ENCODE measurements at places on chromosomes 1 and 21.

DNA sequence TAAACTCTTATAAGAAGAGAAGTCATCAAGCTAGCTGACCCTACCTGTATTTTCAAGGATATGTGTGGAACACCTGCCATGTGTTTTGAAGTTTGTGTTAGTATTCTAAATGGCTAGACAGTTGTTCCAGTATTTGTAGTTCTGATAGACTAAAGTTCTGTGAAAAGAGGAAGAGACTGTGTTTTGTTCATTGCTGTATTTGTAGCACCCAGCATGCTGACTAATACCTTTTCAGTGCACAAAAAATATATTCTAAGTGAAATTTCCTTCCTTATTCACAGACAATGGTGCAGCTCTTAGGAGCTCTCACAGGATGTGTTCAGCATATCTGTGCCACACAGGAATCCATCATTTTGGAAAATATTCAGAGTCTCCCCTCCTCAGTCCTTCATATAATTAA lies 8.2 kb upstream of the METTL18 start:
- no peak for DNase-seq

DNA sequence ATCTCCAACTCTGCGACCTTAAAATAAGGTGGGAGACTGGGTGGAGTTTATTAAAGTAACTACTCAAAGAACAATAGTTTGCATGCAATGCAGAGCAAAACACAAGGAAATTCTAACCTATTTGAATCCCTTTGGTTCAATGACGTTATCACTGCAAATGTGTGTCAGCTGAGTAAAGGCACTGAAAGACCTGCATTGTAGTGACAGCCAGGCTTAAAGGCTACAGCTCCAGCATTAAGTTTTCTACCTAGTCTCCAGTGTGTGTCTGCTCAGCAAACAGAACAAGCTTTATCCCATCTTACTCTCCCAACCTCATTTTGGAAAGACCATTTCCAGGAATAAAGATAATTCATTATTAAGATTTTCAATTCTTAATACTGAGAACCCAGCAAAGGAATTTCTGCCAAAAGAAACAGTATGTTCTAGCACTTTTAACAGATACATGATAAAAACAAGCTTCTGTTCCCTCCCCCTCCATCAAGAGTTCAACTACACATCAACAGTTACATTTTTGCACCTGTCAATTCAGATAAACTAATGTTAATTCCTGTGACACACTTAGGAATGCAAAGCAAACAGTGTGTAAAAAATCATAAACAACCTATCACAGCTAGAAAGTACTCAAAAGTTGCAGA lies 14.2 kb downstream of the PTP4A2 start:
- DNase-seq = no peak

DNA sequence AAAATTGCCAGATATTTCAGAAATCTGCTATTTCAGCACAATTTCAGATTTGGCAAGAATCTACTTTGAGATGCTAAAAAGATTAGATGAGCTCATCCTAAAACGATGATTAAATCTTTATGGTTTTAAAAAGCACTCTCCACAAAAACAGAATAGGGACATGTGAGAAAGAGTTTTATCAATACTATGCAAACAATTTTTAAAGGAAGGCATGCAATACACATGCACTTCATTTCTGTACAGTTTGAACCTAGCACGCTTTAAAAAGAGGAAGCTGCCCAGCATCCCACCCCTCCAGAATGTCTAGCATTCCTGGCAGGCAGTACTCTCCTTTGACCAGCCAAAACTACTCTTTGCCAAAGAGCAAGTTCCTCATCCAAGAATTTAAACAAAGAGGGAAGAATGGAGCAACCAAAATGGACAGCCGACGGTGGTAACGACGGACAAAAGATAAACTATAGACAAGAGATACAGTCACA lies 1.3 kb downstream of the ARHGAP29 start:
- peak; percentile 60 for DNase-seq

- no peak for DNase-seq
These were observed 32.2 kb upstream of the SNX27 start for GRCh38 chr1:151579436-151580225.

GRCh38 chr1:81819613-81820012 lies 18.9 kb downstream of the ADGRL2 start:
- DNase-seq = no peak

DNA sequence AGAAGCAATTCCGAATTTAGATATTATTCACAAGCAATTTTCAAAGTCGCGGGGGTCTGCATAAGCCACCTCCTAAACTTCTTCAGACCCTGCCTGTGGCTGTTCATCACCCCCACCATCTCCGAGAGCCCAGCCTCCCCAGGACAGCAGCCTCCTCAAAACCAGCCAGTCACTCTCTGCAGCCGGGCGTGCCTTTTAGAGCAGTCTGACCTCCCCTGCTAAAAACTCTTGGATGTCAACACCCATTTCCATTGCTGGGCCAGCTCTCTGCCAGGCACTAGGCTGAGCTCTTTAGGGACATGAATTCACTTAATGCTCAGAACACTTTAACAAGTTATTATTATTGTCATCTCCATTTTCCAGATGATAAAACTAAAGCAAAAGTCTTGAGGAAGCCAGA lies 11.7 kb downstream of the ADPRS start:
- DNase-seq = no peak

DNA sequence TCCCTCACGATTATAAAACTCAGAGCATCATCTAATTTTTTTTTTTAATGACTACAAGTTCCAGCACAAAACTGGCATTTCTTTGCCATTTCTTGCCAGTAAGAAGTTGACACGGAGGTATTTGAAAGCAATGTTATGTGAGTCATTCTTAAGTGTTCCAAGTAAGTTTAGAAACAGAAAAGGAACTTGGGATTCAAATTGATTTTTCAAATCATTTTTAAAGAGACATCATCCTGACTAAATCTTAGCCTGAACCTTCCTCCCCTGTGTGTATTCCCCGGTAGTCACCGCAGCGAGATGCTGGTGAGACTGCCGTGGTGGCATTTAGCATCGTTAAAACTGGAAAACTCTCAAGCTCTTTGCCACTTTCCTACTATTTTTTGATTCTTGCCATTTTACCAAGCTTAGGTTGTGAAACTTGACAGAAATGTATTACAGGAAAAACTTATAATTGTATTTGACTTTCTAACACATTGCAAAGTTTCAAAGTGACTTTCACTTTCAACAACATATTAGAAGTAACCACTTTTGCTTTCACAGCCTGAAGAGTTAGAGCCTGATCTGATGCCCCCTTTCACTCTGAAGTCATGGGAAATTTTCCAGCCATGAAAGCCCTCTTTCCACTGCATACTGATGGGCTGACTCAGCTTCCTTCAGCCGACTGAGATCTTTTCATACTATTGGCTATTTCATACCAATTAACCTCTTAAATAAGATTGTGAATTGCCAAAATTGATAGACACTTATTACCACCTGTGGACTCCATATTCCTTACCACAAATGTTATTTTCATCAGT lies 61.4 kb downstream of the OLFML2B start:
- peak; percentile 87 for DNase-seq

GRCh38 chr1:151635479-151636072 lies 23.7 kb downstream of the SNX27 start:
- peak; percentile 23 for DNase-seq

GRCh38 chr1:157142201-157142600 lies 4.0 kb upstream of the ETV3 start:
- DNase-seq = no peak

GRCh38 chr1:43565600-43566360 lies 35.1 kb downstream of the PTPRF start:
- peak; percentile 78 for DNase-seq

DNA sequence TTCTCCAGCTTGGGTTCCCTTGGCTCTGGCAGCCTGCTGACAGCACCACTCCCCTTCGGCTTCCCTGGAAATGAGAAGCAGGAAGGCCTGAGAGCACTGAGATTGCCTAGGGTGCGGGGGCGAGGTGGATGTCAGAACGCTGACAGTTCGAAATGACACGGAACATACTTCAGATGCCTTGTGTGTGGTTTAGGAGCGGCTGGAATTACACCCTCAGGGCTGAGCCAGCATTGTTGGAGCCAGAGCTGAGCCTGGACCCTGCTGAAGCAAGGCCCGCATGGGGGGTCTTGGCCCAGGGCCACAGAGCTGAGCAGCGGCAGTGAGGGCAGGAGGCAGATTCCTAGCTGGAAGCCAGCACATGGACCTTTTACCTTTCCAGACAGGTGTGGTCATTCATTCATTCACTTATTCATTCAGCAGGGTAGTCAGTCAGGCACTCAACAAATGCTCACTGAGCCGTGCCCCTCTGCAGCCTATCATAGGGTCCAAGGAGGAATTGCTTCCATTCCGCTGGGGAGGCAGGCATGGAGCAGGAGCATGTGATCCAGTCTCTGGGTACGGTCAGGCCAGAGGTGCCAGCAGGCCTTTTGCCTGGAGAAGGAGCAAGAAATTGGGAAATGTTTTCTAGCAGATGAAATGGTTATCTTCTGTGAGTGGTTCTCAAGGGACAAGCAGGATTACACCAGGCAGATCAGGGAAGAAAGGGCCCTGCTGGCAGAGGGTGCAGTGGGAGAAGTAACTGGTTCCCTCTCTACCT lies 6.6 kb upstream of the FOXE3 start:
- peak; percentile 90 for DNase-seq

- no peak for DNase-seq
These were observed 67.1 kb downstream of the PTPRU start for GRCh38 chr1:29303201-29304024.

- no peak for DNase-seq
These were observed 28.7 kb upstream of the POU2F1 start for GRCh38 chr1:167191958-167192357.

- DNase-seq = no peak
These were observed 33.3 kb downstream of the RUNX3 start for GRCh38 chr1:24896596-24897262.

GRCh38 chr1:91569411-91570119 lies 68.9 kb downstream of the CDC7 start:
- DNase-seq = peak; percentile 84

- DNase-seq = peak; percentile 64
These were observed 7.8 kb upstream of the CALML6 start for GRCh38 chr1:1907098-1907736.

DNA sequence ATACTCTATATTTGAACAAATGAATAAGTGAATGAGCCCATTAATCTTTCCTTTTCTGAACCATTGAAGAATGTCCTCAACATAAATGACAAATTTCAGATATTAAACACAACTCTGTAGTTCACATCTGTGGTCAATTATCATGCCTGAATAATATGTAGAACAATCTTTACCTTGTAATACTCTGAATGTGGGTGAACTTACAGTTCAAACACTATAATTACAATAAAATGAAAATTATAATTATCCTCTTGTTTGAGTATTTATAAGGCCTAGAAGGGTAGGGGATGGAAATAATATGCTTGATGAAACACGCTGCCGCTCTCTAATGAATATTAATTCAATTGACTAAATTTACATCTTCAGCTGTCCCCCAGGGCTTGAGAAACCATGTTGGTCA lies 8.7 kb upstream of the SFPQ start:
- no peak for DNase-seq

DNA sequence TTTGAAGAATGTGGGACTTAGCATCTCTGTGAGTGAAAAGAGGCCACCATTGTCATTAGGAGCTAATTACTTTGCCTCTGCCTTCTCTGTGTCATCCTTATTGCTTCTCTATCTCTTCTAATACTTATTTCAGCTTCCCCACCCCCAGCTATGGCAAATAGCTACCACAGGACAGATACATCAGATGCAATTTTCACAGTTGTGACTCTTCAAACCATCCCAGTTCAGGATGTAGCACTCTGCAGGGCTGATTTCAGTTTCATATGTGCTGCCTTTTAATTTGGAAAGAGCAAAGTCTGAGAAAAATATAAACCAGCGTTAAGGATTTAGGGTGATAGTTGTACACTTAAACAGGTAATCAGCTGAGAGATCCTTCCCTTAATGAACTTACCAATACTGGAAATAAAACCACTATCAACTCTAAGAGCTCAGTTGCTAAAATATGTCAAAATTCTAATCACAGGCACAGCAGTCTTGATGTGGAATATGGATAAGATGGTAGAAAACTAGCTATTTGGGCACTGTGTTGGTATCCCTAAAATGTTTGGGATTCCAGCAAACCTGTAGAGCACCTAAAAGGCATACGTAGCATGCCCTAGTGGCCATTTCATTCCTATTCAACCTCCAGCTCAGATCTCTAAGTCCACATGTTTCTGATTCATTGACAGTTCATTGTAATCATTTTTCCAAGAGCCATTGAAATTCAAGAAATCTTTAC lies 148.4 kb downstream of the SYT2 start:
- DNase-seq = no peak

GRCh38 chr1:188070848-188071247 lies 1242.1 kb downstream of the PLA2G4A start:
- DNase-seq = no peak

DNA sequence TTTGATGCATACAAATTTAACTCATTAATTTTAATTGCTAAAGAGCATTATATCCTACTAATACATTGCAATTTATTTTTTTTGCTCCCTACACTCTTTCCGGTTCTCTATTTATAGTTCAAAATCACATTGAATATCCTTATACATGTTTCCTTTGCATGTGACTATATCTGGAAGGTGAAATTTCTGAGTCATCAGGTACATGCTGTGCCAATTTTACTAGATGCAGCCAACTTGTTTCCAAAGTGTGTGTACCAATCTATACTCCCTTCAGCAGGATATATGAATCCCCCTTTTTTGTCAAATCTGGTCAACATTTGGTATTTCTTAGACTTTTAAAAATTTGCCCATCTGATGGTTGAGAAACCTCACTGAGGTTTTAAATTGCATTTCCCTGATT lies 602.9 kb upstream of the CAMK1G start:
- no peak for DNase-seq

DNA sequence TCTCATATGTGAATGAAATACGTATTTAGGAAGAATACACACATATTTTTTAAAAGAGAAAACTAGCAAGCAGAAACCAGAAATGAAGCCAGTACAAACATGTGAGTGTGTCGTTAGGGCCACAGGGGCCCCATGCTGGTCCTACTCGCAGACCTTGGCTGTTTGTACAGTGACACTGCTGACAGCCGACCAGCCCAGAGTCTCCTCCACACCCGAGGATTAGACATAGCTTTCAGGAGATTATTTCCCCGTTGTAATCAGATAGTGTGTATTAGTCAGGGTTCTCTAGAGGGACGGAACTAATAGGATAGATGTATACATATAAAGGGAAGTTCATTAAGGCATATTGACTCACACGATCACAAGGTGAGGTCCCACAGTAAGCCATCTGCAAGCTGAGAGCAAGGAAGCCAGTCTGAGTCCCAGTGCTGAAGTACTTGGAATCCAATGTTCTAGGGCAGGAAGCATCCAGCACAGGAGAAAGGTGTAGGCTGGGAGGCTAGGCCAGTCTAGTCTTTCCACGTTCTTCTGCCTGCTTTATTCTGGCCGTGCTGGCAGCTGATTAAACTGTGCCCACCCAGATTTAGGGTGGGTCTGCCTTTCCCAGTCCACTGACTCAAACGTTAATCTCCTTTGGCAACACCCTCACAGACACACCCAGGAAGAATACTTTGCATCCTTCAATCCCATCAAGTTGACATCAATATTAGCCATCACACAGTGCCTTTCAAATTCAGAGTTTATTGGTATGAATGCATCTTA lies 51.2 kb downstream of the DIP2A start:
- DNase-seq = no peak

GRCh38 chr1:234638832-234639799 lies 29.1 kb upstream of the IRF2BP2 start:
- no peak for DNase-seq
